ENCODE measurements at places on chromosomes 16 and 17. TPM values are rescaled to one million over a fixed set of nuclear protein-coding genes. Genes with fewer than 3 reads are reported as not detected.
A peak's percentile ranks its signal among the peaks of the same experiment; 100 is the strongest.

GRCh38 chr17:81608082-81608481, 28.8 kb downstream of the NPLOC4 start:
- DNase-seq, result no peak

The AGRP gene
- not detected for polyA plus RNA-seq

DNA sequence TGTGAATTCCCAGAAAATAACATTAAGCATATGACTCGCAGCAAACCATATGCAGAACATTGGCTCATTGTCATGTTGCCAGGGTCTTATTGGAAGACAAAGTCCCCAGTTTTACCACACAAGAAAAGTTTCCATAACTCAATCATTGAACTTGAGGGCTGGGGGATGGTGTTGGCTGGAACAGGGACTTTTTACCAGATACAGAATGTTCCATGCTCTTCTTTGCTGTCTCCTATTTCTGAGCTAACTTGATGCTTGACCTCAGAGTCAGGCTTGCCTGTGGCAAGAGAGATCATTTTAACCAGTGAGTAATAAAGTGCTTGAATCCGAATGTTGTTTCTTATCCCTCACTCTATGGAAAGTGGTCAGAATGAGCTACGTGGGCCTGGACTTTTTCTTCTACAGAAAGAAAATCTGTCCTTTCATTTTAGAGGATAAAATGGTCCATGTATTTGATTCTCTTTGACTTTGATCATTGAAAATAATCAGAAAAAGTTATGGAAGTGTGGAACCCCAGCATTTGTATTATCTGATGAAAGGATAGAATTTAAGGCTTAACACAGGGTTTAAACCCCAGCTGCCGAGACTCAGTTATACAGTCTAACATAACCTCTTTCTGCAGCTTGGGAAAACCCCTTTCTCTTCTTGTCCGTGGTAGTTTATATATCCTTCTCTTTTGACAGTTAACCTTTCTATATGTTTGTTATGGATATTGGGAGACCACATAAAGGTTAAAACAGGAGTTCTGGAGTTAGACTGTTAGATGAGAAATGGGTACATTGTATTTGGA, 67.0 kb downstream of the TUBD1 start:
- no peak for DNase-seq

The TACO1 gene
- polyA plus RNA-seq, result 19.1 TPM

GRCh38 chr17:70071127-70071526, 3.9 kb upstream of the KCNJ16 start:
- DNase-seq, result no peak

DNA sequence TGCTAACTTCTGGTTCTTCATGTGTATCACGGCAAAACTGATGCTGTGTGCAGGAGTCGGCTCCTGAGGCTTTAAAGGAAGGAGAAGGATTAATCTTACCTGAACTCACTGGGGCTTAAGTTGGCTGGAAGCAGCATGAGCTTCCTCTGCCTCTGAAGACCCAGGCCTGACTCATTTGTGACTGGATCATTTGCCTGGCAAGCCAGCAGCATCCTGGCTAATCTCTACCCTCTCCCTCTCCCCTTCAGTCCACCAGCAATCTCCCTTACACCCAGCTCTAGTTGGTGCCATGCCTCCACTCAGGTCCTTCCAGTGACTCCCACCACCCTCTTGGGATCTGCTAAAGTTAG, 150.3 kb downstream of the IRX3 start:
- no peak for DNase-seq

The GLG1 gene
- 92.1 TPM for polyA plus RNA-seq

The GFOD2 gene
- polyA plus RNA-seq, result 6.9 TPM

DNA sequence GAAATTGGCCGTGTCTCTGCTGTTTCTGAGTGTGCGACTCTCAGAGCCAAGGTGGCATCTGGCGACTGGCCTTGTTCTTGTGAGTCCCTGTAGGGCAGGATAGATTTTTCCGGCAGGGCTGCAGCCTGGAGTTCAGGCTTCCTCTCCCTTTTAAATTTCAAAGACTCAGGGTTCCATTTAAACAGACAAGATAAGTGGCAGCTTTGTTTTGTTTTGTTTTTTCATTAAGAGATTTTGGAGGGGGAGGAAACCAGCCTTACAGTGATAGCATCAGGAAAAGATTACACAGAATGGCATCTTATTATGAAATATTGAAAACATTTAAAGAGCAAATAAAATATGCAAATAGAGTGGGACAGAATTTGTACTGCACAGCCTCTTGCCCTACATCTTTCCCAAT, 151.3 kb downstream of the RPTOR start:
- no peak for DNase-seq

DNA sequence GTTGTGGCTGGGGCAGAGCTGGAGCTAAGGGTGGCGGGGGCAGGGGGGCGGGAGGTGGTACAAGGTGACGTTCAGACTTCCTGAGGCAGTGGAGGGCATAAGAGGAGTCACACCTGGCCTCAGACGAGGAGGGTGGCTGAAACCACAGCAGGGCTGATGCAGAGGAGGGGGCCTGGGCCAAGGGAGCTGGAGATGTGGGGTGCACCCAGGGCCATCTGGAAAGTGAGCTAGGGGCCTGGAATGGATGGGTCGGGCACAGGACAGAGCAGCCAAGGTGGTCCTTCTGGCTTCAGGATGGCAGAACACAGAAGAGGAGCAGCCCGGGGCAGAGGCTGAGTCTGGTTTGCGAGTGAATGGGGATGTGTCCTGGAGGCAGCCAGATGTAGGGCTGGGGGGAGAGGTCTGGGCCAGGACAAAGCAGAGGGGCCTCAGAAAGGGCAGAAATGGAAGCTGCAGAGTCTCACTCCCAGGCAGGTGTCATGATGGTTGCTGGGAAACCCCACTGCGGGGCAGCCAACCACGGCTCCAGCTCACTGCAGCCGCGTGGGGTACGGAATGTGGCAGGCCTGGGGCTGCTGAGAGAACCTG, 57.6 kb downstream of the PRMT7 start:
- DNase-seq, result peak; percentile 14

The NETO2 gene
- 1.1 TPM for polyA plus RNA-seq

- no peak for DNase-seq
These were observed 40.9 kb downstream of the DCUN1D3 start for GRCh38 chr16:20859229-20859628.

- no peak for DNase-seq
These were observed 638.8 kb upstream of the EEF2KMT start for GRCh38 chr16:5736209-5736930.

The ZNF385C gene
- polyA plus RNA-seq, result not detected

The ALOX15B gene
- polyA plus RNA-seq, result not detected

GRCh38 chr16:49748322-49748721, 107.6 kb downstream of the ZNF423 start:
- DNase-seq, result no peak

The EPN3 gene
- polyA plus RNA-seq, result not detected

- DNase-seq, result no peak
These were observed 34.4 kb downstream of the GDPD1 start for GRCh38 chr17:59254742-59255141.

The MYH3 gene
- polyA plus RNA-seq, result not detected

DNA sequence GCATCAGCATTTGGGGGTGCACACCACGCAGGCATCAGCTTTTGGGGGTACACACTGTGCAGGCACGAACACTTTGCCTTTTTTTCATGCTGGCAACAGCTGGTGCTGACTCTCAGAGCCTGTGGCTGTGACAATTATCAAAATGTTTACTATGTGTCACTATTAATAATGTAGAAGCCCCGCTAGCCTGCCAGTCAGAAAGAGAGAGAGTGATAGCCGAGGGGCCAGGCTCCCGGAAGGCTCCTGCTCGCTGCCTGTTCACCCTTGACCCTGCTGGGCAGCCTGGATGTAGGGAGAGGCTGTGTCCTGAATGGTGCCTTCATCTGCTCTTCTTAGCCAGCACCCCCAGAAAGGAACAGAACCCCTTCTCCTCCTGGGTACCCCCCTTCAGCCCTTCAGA, 61.9 kb downstream of the SDK2 start:
- no peak for DNase-seq

The ATP2C2 gene
- not detected for polyA plus RNA-seq

The RNU2-1 gene
- polyA plus RNA-seq, result not detected

The ENPP7 gene
- polyA plus RNA-seq, result not detected

Measured in naive B cell (primary cell).